ELR (cell line): ENCODE measurements at places on chromosomes 5 and 9.
A peak's percentile ranks its signal among the peaks of the same experiment; 100 is the strongest.

DNA sequence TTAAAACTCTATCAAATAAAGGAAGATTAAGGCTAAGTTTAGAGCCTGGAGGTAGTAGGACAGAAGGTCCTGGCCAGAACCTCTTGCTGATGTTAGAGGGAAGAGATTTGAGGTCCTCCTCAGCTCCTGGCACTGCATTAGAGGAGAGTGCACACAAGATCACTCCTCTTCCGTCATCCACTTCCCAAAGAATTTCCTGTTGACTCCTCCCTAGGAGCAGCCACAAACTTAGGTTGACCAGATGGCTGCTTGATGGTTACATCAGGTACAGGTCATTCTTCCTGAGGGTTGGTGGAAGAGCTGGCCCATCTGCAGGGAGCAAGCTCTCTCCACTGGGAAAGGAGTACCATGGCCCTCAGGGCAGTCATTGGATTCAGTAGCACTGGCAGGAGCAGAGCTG lies 93.9 kb upstream of the IL33 start:
- DNase-seq, result no peak

GRCh38 chr9:84947412-84947972 lies 278.0 kb downstream of the NTRK2 start:
- no peak for DNase-seq

- no peak for DNase-seq
These were observed 884 bp upstream of the GSN start for GRCh38 chr9:121266906-121267650.

GRCh38 chr9:76877961-76878360 lies 28.0 kb downstream of the PRUNE2 start:
- DNase-seq, result peak; percentile 59

DNA sequence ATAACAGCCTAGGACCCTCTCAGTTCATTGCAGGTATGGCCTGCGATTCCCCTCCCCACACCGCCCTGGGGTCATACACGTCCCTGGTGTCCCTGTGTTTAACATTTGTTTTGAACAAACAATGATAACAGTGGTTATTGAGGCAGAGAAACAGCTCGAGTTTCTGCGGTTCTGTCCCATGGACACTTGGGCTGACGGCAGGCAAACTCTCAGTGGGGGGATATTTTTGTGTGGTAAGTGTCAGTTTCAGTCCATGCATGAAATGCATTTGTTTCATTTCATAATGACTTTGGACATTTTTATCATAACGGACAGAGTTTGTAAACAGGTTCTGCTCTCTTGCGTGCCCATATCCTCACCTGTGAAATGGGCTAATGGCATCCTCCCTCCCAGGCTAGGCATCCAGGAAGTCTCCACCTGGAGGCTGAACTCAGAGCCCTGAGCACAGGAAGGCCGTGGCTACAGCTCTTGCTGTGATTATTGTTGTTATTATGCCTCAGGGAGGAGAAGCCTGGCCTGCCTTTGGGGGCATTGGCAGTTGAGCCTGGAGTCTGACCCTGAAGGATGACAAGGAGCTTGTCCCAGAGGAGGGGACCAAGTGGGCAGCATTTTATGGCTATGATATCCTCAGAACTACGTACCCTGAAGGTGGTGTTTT lies 190.9 kb downstream of the GADD45G start:
- no peak for DNase-seq

DNA sequence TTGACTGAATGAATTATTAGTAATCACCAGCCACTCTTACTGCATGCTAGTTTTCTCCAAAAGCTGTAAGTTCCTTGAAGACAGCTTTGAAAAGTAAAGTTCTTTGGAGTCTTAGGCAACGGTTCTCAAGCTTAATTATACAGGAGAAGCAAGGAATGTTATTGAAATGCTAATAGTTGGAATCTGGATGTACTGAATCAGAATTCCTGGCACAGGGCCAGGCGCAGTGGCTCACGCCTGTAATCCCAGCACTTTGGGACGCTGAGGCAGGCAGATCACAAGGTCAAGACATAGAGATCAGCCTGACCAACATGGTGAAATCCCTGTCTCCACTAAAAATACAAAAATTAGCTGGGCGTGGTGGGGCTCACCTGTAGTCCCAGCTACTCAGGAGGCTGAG lies 33.4 kb downstream of the GRIA1 start:
- DNase-seq, result peak; percentile 79
